Stimulated activated CD8-positive, alpha-beta memory T cell treated with anti-CD3 and anti-CD28 coated beads, Interleukin-15, amount 100 ng/mL, for 24 hours (primary cell): ENCODE measurements at places on chromosomes 6 and 20.

- DNase-seq, result no peak
These were observed 2.5 kb downstream of the KCNK5 start for GRCh38 chr6:39226639-39227329.

GRCh38 chr6:11368264-11368663, 135.8 kb upstream of the NEDD9 start:
- no peak for DNase-seq

- no peak for DNase-seq
These were observed 18.5 kb upstream of the UBR2 start for GRCh38 chr6:42545226-42545773.

- no peak for DNase-seq
These were observed 625.4 kb downstream of the QKI start for GRCh38 chr6:164039954-164040375.

DNA sequence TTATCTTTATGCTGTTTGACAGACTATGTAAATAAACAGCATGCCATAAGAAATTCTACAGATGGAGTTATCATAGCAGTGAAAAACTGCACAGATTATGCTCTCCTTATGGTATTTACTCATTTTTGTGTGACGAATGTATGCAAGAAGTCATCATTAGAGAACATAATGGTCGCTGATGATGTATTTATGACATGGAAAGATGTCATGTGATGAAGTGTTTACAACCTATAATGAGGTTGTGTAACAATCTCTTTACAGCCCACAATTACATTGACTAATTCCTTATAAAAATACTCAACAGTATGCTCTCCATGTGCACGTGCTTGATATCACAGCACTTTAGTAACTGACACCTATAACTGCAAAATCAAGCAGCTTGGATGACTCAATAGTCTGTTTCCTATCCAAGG, 192.4 kb downstream of the BMP2 start:
- DNase-seq, result no peak

- DNase-seq, result no peak
These were observed 4.2 kb downstream of the OR2A4 start for GRCh38 chr6:131696956-131697355.

DNA sequence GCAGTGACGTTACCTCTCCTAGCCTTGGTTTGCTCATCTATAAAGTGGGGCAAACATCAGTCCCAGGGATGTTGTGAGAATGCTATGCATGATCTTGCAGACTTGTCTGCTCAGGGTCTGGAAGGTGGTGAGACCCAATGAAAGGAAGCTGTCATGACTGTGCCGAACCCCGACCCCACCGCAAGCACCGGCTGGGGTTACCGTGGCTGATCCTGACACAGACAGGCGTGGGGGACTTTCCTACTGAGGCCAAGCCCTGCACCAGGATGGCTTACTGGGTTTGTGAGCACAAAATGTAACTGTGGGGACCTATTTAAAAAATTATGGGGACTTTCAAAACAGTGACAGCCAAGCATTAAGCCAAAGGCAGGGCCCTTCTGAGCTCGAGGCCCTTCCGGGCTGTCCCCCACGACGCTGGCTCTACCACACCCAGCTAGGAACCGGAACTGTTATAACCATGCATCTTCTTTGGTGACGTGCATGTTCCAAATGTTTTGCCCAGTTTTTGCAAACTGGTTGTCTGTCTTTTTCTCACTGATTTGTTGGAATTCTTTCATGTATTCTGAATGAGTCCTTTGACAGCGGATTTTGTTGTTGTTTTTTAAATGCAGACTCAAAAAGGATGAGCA, 76.6 kb upstream of the PMEPA1 start:
- DNase-seq, result no peak

- no peak for DNase-seq
These were observed 162.4 kb downstream of the CD109 start for GRCh38 chr6:73858376-73858775.

DNA sequence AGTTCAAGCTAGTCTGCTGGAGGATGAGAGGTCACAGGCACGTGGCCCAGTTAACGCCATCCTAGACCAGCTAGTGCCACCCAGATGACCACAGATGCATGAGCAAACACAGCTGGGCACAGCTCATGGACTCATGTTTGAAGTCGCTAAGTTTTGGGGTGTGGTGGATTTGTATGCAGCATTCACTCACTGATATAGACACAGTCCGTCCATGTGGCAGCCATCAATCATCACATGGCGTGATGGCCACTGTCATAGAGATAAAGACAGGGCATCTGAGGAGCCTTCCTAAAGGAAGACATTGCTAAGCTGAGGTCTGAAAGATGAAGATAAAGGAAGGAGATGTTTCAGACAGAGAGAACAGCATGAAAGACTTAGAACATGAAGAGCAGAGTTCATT, 154.4 kb upstream of the JAG1 start:
- no peak for DNase-seq

DNA sequence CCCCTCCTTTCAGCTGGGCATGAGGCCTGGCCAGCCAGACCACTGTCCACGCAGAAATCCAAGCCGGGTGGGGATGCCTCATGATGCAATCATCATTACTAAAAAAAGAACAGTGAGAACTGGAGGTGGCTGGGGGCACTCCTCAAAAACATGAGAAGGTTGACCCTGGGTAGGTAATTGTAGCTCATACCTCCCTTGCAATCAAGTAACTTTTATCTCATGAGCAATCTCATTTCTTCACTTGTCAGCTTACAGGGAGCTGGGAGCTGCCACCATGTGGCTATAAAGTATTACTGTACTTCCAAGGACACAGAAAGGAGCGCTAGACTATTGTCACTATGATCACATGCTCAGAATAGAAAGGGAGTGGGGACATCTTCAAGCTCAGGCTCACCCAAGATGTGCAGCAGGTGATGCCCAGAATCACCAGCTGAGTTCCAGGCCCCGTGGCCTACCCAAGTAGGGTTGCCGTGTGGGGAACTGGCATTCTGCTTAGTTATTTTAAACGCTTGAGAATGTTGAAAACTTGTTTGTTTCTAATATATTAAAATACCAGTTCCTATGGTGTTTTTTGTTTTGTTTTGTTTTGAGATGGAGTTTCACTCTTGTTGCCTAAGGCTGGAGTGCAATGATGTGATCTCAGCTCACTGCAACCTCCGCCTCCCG, 3.0 kb upstream of the CDH26 start:
- no peak for DNase-seq

DNA sequence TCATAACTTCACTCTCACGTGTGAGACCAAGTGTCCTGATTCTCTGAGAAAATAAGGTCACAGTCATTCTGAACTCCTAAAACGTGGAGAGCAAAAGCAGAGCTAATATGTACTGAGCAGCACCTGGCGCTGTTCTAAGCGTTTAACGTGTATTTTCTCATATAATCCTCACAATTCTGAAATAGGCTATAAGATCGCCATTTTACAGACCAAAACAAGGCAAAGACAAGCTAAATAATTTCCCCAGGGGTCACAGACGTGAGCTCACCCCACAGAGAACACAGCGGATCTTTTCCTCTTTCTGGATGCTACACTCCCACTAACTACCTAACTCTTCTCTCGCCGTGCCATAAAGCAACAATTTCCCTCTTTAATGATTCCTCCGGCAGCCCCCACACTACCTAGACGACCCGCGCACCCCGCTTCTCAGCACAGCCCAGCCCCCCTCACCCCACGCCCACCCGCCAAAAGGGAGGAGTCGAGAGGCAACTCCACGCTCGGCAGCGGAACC, 636 bp downstream of the SUPT3H start:
- no peak for DNase-seq

- DNase-seq, result no peak
These were observed 399.9 kb downstream of the TAF4 start for GRCh38 chr20:61665528-61666470.

DNA sequence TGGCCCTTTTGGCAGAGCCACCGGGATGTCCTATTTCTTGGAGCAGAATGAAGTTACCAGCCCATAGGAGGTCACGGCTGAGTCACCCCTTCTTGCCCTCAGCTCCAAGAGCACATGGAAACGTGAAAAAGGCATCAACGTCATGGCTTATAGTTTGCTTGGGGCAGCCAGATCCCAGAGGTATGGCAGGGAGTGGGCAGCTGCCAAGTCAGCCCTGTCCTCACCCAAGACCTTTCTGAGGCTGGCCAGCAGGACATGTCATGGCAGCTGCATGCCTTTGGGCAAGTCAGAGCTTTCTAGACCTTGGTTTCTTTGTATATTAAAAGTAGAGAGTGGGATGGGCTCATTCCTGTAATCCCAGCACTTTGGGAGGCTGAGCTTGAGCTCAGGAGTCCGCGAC, 8.2 kb upstream of the MDFI start:
- no peak for DNase-seq

GRCh38 chr6:77089776-77090175, 373.5 kb downstream of the HTR1B start:
- DNase-seq, result no peak

DNA sequence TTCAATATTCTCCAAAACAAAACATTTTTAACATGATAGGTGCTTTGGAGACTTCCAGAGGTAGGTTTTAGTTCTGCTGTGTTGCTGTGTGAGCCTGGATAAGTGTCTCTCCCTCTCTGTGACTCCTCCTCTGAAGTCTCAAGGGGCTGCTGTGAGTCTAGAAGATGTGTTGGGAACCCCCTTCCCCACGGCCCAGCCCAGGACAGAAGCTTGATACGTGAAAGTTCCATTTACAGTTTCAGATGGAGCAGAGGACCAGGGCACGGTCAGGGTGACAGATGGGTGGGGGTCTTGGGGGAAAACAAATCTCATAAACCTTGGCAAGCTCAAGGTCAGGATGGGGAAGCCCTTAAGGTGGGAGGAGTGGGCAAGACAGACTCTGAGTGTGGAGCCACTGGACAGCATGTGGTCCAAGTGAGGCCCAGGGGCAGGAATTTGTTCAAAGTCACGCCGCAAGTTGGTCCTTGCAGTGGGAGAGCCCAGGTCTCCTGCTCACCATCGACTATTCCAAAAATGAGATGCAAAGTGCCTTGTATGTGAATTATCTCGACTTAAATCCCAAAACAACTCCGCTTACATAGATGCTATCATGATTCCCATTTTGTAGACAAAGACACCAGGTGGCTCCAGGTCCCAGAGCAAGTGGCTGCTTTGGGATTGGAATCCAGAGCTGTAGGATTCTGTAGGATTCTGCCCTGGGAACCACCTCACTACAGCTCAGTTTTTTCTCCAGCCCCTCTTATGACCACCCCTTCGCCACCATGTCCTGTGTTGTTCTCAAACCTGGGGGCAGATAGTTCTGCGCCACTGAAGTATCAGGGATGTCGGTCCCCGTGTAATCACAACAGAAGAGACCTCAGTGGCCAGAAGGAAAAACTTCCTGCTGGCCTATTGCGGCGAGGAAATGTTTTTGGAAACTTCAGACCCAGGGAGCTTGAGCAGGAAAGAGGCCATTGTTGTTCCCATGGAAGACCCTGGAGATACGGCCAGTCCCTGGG, 1.9 kb downstream of the TGM2 start:
- DNase-seq, result no peak

DNA sequence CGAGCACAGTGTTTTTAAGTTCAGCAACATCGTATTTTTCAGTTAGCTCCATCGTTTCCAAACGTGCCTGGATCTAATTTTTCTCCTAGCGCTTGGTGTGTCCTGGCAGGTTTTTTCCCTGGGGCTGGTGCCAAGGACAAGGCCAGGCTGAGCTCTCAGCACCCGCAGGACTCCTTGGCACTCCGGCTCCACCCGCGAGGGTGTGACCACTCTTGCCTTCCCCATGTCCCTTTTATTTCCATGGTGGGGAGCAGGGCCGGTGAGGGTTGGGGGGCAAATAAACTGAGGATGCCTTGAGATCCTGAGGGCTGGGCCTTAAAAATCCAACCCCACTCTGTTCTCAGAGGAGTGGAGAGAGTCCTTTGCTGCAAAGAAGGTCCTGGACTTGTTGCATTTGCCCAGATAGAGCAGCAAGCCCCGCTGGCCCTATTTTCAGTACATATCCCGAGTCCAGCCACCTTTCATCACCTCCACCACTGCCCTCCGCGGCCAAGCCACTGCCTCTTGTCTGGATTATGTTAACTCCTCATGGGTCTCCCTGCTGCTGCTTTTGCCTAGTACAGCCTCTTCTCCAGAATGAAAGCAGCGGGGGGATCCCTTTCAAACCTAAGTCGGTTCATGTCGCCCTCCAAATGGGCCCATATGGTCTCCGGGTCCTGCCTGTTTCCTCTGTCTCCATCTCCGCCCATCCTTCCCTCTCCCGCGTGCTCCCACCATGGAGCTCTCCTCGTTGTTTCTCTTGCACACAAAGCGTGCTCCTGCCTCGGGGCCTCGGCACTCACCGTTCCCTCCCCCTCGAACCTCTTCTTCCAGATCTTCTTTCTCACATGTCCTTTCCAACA, 4.5 kb upstream of the RAB44 start:
- DNase-seq, result no peak

- no peak for DNase-seq
These were observed 20.2 kb downstream of the MAP3K4 start for GRCh38 chr6:161011492-161012480.

GRCh38 chr6:82711105-82711827, 347.6 kb downstream of the TPBG start:
- DNase-seq, result no peak

GRCh38 chr6:129717277-129717676, 7.3 kb upstream of the ARHGAP18 start:
- DNase-seq, result no peak

DNA sequence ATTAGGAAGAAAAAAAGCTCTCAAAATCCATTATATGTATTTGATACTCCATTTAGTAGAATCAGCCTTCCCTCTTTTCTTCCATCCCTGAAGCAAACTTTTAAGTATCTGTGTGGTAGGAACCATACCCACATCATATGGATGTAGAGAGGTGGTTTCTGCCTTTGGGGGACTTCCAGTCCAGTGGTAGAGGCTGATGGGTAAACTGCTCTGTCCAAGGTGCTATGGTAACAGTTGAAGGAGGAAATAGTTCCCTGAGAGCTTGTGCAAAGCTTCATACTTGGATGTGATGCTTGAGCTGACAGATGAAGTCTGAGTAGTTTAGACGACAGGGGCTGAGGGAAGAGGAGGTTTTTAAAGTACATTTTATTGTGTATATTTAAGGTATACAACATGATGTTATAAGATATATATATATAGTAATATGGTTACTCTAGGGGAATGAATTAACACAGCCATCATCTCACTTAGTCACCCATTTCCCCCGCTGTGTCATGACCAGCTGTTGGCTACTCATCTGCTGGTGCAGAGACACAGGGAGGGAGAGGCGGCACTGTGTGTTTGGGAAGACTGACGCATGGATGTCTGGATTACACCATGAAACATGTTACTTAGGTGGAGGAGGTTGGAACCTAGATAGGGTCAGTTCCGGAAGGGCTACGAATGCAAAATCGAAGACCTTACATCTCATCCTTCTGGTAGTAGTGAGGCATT, 185.2 kb downstream of the FARS2 start:
- no peak for DNase-seq

GRCh38 chr20:8547035-8547650, 415.1 kb downstream of the PLCB1 start:
- no peak for DNase-seq

GRCh38 chr6:104884867-104885517, 25.3 kb upstream of the HACE1 start:
- no peak for DNase-seq

DNA sequence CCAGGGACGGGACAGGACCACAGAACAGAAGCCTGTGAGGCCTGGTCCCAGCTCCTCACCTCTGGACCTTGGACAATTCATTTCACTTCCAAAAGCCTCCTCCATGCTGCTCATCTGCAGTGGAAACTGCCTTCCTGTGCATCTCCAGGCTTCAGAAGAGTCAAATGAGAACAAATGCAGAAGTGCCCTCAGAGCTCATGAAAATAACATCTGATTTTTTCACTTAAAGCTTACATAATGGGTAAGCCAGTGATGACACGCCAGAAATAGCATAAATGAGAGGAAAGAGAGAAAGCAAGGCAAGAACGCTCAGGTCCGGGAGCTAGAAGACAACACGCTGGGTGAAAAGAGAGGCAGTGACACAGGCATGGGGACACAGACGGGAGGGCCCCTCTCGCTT, 7.9 kb downstream of the CNKSR3 start:
- no peak for DNase-seq

GRCh38 chr6:122042380-122042779, 357.1 kb upstream of the HSF2 start:
- no peak for DNase-seq
